ENCODE measurements at places on chromosomes 7 and 10.

- DNase-seq: no peak
These were observed 196.8 kb upstream of the POT1 start for GRCh38 chr7:125126376-125126775.

DNA sequence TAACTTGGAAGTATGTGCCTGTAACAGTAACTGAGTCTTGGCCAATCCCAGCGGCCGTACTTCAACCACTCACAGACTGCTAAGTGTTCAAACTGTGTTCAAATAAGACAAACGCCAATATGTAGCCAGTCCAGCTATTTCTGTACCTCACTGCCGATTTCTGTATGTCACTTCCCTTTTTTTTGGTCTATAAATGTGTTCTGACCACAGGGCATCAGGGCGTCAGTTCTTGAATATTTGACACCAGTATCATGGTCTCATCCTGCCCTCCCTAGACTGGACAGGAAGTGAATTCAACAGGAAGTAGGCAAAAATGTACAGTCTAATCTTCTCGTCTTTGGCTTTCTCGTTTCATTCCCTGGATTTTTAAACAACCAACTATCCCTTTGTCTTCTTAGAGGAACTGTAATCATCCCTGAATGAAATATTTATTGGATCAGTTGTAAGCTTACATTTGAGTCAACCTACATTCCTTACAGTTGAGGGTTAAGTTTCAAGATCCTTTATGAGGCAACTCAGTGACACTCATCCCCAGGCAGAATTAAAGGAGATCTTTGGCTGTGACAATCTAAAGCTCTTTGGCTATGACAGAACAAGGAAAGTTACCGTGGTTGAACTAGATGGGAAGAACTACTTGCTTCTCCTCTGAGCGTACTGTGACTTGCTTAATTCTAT, 232.7 kb downstream of the NSUN6 start:
- no peak for DNase-seq

GRCh38 chr10:33861016-33861704, 526.7 kb upstream of the NRP1 start:
- no peak for DNase-seq

- DNase-seq: peak; percentile 47
These were observed 250.2 kb downstream of the ELFN1 start for GRCh38 chr7:1920266-1920681.

- no peak for DNase-seq
These were observed 103.5 kb downstream of the FAM53B start for GRCh38 chr10:124640538-124641231.

- DNase-seq: no peak
These were observed 937.5 kb downstream of the GRID1 start for GRCh38 chr10:85429126-85429525.

- DNase-seq: no peak
These were observed 196.6 kb upstream of the NPVF start for GRCh38 chr7:25424855-25425254.

GRCh38 chr10:129969911-129970464, 5.9 kb upstream of the EBF3 start:
- DNase-seq: no peak

- DNase-seq: no peak
These were observed 1.6 kb downstream of the CCDC71L start for GRCh38 chr7:106659166-106659962.

GRCh38 chr10:89086801-89087521, 96.4 kb downstream of the FAS start:
- peak; percentile 46 for DNase-seq

- DNase-seq: no peak
These were observed 49.8 kb downstream of the KLF6 start for GRCh38 chr10:3735175-3735574.

- no peak for DNase-seq
These were observed 61.8 kb upstream of the DNAJB6 start for GRCh38 chr7:157274991-157275427.

DNA sequence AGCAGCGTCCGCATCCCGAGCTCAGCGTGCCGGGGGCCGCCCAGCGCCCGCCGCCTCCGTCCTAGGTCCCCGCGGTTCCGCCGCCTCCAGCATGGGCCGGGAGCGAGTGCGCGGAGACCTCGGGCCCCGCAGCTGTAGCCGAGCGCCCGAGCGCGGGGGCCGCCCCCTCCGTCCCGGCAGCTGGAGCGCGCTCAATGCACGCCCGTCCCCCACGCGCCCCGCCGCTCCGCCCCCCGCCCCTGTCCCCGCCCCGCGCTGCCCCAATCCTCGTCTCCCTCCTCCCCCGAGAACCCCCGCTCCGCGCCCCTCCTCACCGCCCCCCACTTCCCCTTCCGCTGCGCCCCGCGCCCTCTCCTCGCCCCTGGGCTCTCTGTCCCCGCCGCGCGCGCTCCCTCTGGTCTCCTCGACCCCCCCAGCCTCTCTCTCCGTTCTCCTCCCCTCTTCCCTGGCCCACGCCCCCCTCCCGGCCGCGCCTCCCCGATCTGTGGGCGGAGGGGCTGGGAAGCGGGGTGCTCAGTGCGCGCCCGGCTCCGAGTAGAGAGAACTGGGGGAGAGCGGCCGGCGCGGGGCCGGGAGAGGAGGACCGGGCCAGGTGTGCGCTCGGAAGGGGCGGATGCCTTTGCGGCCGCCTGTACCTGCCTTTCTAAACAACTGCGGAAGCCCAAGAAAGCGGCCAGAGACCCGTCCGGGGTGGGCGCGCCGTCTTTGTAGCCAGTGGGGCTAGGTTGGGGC, at the start of gene VIPR2:
VIPR2 (minus strand) TSS at position 110 of the 732 bp plus-strand sequence; CDS start at position 14, 96 bp downstream.
- no peak for DNase-seq

GRCh38 chr7:44327981-44328380, 2.6 kb upstream of the CAMK2B start:
- DNase-seq: no peak

DNA sequence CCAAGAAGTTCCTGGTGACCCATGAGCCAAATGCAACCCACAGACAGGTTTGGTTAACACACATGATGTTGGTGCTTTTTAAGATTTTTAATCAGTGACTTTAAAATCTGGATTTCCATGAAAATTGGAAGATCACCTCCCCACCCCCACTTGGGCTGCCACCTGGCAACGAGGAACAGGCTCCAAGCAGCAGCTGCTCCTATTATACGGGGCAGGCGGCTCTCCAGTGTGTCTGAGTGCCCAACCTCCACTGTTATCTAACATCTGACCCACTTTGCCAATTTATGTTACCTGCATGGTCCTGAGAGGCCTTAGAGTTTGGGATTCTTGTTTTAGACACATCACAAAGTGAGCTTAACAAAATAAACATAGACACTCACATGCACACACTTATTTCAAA, 56.4 kb downstream of the SGMS1 start:
- DNase-seq: no peak

DNA sequence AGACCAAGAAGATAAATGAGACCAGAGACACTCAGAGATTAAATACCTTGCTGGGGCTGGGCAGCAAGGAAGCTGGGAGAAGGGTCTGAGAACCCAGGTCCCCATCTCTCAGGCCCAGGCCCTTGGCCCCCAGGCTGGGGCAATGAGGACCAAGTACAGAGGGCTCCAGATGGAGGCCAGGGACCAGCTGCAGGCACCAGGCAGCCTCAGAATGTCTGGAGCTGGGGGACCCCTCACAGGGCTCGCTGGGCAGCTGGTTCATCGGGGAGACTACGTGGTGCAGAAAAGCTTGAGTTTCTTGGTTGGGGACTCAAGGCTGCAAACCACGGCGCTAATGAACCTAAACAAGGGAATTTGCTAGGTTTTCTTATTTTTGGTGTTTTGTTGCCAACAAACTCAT, 75.6 kb downstream of the PRKAG2 start:
- DNase-seq: no peak

DNA sequence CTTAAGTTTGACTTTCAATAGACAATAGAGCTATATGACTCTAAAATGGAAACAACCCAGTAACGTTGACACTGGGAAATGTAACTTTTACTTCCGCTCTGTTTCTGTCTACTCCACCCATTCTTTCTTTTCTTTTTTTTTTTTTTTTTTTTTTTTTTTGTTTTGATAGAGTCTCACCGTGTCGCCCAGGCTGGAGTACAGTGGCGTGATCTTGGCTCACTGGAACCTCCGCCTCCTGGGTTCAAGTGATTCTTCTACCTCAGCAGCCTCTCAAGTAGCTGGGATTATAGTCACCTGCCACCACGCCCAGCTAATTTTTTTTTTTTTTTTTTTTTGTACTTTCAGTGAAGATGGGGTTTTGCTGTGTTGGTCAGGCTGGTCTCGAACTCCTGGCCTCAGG, 13.9 kb downstream of the PRSS2 start:
- peak; percentile 30 for DNase-seq

DNA sequence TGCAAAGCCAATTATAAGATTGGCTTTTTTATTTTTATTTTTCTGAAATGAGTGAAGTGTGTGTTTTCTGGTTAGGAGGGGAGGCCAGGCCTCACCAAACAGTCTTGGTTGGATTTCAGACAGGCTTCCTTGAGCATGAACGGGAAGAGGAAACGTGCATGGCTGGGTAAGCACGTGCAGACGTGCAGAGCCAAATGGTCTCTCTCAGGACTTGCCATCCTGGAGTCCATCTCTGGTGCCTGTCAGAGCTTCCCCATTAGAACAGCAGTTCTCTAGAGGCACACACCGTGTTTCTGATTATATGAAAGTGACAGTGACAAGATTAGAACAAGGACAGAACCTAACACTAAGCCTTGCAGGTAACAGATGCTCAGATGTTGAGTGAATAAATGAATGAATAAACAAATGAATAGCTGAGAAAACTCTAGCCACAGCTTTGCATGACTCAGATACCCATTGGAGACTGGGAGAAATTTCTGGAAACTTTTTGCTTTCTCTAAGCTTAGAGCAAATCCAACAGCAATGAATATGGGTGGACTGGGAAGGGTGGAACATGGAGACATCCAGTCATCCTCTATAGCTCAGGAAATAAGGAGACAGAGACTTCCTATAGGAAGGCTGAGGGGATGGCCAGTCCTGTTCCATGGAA, 11.8 kb upstream of the CALD1 start:
- DNase-seq: no peak

- DNase-seq: peak; percentile 48
These were observed 50.9 kb downstream of the INPP5A start for GRCh38 chr10:132588301-132589013.

GRCh38 chr10:70587045-70587658, 15.4 kb downstream of the PRF1 start:
- peak; percentile 65 for DNase-seq

DNA sequence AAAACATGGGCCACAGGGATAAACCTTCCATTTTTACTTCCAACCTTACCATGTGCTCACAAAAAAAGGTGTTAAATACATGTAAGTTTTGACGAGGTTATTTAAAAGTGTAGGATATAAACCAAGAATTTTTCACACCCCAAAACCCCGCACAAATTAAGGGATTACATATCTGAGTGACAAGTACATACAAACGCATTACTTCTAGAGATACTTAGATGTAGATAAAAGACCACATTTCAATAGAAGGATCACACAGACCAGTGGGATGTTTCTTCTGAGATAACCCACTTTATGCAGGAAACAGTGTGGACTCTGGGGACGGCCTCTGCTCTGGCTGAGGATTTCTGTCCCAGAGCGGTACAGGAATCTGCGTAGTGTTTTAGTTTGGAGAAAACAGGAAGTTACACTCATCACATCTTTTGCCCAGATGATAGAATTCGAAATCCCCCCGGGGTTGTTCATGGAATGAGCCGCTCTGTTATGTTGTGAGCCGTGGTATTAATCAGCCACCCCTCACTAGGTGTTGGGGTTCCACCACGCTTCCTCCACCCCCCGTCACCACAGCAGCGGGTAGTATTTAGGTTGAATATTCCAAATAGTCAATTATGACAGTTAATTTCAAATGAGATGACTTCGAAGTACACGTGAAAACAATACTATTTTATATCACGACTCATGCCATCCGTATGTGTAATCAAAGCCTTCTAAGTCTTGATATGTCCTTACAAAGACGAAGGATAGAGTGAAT, 1.3 kb upstream of the CUL1 start:
- DNase-seq: peak; percentile 80

DNA sequence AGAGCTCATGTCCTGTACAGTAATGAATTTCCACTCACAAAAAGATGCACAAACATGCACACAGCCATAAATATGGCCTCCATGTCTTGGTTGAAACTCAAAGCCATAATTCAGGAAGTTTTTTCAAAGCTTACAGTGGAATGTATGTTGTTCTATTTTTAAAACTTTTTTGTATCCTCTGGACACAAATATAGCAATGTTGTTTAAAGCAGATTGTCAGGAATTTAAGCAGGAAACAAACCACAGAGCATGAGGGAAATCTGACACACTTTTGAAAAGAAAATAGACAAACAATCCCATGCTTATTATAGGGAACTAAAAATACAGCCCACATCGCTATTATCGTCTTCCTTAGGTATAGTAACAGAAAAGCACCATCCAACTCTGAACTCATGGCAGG, 21.5 kb downstream of the LRRN3 start:
- DNase-seq: no peak

DNA sequence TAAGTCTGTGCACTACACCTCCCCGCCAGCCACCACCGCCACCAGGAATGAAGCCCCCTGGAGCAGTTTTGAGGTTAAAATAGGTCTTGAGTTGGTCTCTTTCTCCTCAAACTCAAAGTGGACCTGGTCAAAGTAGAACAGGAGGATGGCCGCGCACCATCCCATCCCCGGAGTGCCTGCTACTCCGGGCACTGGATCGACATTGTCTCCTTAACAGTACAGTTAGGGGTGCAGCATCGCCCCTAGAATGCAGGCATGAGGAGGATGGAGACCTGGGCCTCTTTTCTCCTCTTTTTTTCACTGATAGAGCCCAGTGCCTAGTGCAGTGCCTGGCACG, 145.5 kb downstream of the SLIT1 start:
- no peak for DNase-seq

GRCh38 chr7:152925412-152926147, 166.0 kb downstream of the ACTR3B start:
- DNase-seq: no peak

- DNase-seq: no peak
These were observed 2.4 kb downstream of the FEZF1 start for GRCh38 chr7:122301858-122302760.

GRCh38 chr7:81694711-81695110, 75.1 kb downstream of the HGF start:
- DNase-seq: no peak

GRCh38 chr10:17854044-17854652, 45.0 kb downstream of the MRC1 start:
- no peak for DNase-seq

DNA sequence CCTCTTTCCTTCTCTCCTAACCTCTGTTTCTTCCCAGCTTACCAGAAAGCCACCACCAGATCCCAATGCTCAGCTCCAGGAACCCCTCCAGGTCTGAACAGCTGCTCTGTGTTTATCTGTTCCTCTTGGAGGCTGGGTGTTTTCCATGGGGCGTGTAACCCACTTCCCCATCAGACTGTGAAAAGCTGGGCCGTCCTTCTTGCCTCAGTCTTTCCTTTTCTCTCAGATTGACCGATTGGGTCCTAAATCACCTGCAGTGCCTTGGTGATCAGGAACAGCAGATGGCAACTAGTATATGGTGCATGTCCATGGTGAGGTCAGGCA, 4.8 kb downstream of the SH3PXD2A start:
- no peak for DNase-seq

DNA sequence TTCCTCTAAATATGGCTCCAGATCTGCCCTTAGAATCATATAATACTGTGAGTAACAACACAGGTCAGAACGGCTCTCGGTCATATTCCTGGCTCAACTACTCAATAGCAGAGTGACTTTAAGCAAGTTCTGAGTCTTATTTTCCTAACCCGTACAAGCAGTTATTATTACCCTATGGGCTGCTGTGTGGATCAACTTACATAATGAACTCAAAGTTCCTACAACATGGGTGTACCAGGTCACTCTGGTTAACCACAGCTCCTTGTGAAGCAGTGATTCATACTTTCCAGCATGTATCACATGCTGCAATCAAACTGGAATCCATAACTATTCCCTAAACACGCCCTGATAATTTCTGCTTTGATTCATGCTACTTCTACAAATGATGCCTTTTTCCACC, 107.3 kb downstream of the LRRN3 start:
- peak; percentile 33 for DNase-seq

- no peak for DNase-seq
These were observed 370.0 kb upstream of the IGFBP3 start for GRCh38 chr7:46291050-46291438.
